ENCODE measurements at places on chromosomes 2 and 18. TPM values are rescaled to one million over a fixed set of nuclear protein-coding genes. Genes with fewer than 3 reads are reported as not detected.

Gene DNAJB2
- 50.5 TPM for total RNA-seq

Gene DYNAP
- total RNA-seq, result not detected

Gene AGXT
- not detected for total RNA-seq

Gene KRTCAP3
- not detected for total RNA-seq

Gene DYTN
- total RNA-seq, result not detected

Gene RNF25
- total RNA-seq, result 31.7 TPM

Gene STPG4
- not detected for total RNA-seq

Gene GDF7
- total RNA-seq, result not detected

Gene EVX2
- total RNA-seq, result not detected

Gene MC4R
- total RNA-seq, result 0.32 TPM

Gene CYP27C1
- total RNA-seq, result 0.65 TPM

Gene GCG
- not detected for total RNA-seq

Gene GLI2
- total RNA-seq, result 5.1 TPM

Gene DLX1
- total RNA-seq, result 3.8 TPM

Gene SIGLEC15
- 0.22 TPM for total RNA-seq

Gene SLC5A7
- total RNA-seq, result not detected

Gene TSGA10
- total RNA-seq, result 3.0 TPM

Gene SERPINB13
- total RNA-seq, result not detected

Gene GATA6
- 17.6 TPM for total RNA-seq

Gene BUB1
- total RNA-seq, result 16.3 TPM
